ENCODE measurements at places on chromosomes 2 and 18. TPM values are rescaled to one million over a fixed set of nuclear protein-coding genes. Genes with fewer than 3 reads are reported as not detected.

DNA sequence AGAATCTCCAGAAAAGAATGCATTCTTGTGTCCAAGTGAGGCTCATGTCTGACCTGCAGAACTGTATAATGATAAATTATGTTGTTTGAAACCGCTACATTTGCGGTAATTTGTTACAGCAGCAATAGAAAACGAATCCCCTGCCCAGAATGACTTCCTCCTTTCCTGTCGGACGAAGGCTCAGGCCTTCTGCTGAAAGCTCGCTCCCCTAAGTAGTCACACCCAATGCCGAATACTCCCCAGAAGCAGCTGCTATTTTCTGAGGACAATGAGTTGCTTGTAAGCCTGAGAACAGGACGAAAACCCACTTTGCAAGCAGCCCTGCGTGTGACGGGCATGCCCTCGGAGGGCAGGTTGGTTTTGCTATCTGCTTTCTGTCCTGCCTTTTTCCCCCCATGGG, 27.7 kb upstream of the PTPN4 start:
- no peak for DNase-seq

DNA sequence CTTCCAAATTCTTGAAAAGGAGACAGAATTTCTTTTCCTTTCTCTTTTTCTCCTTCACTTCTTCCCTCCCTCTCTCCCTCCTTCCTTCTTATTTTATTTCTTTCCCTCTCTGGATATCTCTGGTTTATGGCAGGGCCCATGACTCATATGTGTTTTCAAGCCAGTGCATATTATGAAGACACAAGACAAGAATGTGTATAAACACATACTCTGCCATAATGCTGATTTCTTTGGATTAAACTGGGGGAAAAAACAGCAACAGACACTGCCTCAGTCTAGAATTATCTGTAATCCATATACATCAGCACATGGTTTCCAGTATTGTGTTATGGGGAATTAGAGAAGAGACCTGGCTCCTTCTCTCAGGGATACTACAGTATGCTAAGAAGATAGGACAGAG, 82.8 kb upstream of the CPO start:
- peak; percentile 50 for DNase-seq

The CNRIP1 gene
- 32.7 TPM for polyA plus RNA-seq

- DNase-seq: peak; percentile 29
Observed at GRCh38 chr2:67318993-67319481, 78.1 kb upstream of the ETAA1 start.

DNA sequence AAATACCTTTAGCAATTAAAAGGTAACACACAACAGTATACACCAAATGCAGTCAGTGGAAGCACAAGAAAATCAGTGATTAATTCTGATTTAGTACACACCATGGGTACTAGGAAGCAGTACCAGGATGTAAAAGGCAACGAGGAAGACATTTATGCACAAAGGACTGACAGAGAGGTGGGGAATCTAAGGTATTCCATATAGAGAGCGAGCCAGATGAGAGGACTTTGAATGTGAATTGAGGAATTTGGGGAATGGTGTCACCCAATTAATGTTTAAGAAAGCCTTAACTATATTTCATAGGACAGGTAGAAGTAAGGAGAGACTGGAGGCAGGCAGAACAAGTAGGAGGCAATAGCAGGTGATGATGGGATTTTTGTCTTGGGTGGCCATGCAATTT, 11.7 kb downstream of the CPS1 start:
- DNase-seq: no peak

The EVX2 gene
- not detected for polyA plus RNA-seq

The BCL2 gene
- polyA plus RNA-seq: 0.33 TPM

The REG3G gene
- polyA plus RNA-seq: not detected

- peak; percentile 74 for DNase-seq
Observed at GRCh38 chr18:58321986-58322385, 278.0 kb downstream of the NEDD4L start.

The LCT gene
- polyA plus RNA-seq: not detected

GRCh38 chr2:227280895-227281294, 44.2 kb upstream of the MFF start:
- peak; percentile 5 for DNase-seq

- no peak for DNase-seq
Observed at GRCh38 chr2:134324947-134325346, 71.1 kb downstream of the MGAT5 start.

The PARD6G gene
- polyA plus RNA-seq: 4.6 TPM

DNA sequence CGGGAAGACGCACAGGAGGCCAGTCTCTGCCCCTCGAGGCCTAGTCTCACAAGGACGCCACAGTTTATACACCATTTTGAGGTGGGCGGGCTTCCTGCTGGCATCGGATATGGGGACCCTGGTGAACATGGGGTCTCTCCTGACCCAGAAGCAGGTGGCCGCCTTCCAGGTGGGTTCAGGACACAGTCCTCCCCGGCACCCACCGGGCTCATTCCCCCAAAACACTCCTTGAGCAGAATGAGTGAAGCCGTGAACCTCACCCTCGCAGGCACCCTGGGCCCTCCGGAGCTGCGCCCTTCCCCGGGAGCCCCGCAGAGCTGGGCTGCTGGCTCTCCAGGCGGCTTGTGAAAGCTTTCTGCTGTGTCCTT, 6.5 kb downstream of the NFATC1 start:
- DNase-seq: no peak

The AQP12B gene
- polyA plus RNA-seq: not detected

DNA sequence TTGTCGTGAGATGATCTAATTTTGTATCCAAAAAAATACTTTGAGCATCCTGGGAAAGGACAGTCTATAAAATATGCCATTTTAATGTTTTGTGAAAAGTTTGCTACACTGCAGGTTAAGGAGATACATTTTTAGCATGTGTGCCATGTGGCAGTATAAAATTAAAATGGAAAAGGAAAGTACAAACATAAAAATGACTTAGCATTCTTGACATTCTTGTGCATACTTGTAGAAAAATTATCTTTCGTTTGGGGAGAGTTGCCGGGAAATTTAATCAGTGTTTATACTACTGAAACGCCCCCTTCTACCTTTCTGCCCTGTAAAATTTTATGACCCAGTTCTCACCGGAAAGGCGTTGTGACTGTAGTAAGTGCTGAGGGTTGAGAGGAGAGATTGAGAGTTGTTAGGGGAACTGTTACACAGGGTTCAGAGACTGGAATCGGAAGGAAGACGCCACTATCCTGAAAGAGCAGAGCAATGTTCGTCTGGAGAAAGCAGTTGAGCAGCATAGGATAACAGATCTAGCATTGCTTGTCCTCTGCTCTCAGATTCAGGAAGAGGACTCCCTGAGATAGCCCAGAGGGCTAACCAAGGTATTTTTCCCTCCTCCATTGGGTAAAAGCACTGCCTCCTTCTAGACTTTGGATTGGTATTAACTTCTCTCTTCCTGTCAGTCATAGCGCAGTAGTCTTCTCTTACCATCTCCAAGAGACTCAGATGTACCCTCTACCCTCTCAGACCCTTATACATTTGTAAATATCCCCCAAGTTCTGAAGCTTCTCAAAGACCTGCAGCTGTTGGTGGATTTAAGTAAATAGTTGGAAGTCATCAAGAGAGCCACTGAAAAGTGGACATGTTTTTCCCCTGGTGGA, 2.7 kb downstream of the CDH20 start:
- no peak for DNase-seq

All from IMR-90 (cell line).